ENCODE measurements at places on chromosomes 2 and 18. TPM values are rescaled to one million over a fixed set of nuclear protein-coding genes. Genes with fewer than 3 reads are reported as not detected.

DNA sequence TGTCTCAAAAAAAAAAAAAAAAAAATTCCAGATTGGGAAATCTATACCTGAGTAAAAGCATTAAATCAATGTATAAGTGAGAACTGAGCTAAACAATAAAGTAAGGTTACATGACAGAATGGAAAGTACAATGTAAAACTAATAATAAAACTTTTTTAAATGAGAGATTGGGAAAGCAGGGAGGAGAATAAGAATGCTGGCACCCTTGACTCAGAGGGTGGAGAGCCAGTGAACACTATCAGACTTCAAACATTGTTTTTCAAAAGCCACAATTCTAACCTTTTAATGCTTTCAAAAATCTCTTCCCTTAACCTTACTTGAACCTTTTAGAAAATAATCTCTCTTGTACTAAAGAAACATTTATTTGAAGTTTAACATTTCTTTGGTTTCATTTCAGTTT is 63.5 kb downstream of the TBC1D8 start:
- no peak for DNase-seq

GRCh38 chr18:28175930-28176697 is 816 bp downstream of the CDH2 start:
- no peak for DNase-seq

- no peak for DNase-seq
These were observed 262.1 kb downstream of the PTGR3 start for GRCh38 chr18:74946646-74947375.

DNA sequence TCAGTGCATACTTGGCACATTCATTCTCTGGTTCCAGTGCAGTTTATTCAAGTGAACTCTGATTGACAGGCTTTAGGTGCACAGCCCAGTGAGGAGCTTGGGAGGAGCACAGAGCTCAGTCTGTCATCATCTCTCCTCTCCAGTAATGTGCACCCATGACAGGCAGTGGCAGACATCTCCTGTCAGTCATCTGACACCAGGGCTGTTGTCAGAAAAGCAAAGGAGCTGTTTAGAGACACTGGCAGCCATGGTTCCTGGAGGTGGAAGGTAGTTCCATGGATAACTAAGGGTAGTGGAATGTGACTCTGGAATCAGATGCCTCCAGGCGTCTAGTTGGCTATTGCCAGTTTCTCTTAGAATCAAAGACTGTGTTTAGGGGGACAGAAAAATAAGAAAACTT is 308.8 kb downstream of the DCDC2C start:
- no peak for DNase-seq

DNA sequence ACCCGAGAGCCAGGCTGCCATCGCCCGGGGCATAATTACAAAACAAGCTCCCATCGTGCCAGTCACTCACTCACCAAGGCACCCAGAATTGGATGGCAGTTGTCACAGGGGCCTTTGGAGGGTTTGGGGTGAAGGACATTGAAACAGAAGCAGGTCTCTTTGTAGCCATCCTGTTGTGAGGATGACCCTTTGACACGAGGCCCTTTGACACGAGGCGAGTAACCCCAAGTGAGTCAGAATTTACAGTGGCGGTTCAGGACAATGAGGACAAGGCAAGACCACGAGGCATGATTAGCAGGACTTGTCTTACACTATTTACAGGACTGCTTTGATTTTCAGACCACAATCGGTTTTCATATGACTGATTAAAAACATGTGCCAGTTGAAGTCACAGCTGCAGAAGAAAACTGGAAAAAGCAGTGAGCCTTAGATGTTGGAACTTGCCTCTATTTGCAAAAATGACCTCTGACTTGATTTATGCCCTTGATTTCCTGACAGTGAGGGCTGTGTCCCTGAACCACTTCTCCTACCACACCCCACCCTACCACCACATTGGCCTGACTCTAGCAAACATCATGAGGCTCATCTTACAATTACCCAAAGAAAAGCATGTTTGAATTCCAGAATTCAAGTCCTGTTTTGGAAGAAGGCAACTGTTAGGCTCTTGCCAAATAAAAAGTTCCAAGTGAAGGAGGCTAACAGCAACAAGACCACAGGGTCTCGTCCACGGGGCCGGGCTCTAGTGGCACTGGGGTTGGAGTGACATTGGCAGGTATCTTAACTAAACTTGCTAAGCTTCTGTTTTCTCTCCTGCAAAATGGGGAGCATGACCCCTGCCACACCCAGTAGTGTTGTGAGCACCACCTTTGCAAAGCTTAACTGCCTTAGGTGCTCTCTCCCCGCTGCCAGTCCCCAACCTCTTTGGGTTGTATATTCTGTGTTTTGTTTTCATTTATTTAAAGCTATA is 64.4 kb upstream of the FOSL2 start:
- no peak for DNase-seq

Gene HS6ST1
- 8.4 TPM for total RNA-seq

Measured in activated CD4-positive, alpha-beta T cell treated with anti-CD3 and anti-CD28 coated beads, Interleukin-2, amount 10 ng/mL, durations not matched to agents 7 days and 5 days (primary cell).